Tracheal epithelial cell (primary cell): ENCODE measurements at places on chromosomes 6 and 20. TPM values are rescaled to one million over a fixed set of nuclear protein-coding genes. Genes with fewer than 3 reads are reported as not detected.

The MAP3K5 gene
- total RNA-seq = 7.5 and 14.9 TPM in 2 replicates

The MAFB gene
- total RNA-seq = 1.4 and 1.5 TPM in 2 replicates

The OR12D3 gene
- not detected in 2 replicates for total RNA-seq

The BNIP5 gene
- total RNA-seq = 0.24 TPM in 1 of 2 replicates, not detected in the other

The PRELID3B gene
- total RNA-seq = 133 and 144 TPM in 2 replicates
